Stimulated activated CD4-positive, alpha-beta T cell treated with anti-CD3 and anti-CD28 coated beads, Interleukin-1b, Interleukin-23, amount 100 ng/mL, for 48 hours (primary cell): ENCODE measurements at places on chromosomes 1 and 21.
A peak's percentile ranks its signal among the peaks of the same experiment; 100 is the strongest.

DNA sequence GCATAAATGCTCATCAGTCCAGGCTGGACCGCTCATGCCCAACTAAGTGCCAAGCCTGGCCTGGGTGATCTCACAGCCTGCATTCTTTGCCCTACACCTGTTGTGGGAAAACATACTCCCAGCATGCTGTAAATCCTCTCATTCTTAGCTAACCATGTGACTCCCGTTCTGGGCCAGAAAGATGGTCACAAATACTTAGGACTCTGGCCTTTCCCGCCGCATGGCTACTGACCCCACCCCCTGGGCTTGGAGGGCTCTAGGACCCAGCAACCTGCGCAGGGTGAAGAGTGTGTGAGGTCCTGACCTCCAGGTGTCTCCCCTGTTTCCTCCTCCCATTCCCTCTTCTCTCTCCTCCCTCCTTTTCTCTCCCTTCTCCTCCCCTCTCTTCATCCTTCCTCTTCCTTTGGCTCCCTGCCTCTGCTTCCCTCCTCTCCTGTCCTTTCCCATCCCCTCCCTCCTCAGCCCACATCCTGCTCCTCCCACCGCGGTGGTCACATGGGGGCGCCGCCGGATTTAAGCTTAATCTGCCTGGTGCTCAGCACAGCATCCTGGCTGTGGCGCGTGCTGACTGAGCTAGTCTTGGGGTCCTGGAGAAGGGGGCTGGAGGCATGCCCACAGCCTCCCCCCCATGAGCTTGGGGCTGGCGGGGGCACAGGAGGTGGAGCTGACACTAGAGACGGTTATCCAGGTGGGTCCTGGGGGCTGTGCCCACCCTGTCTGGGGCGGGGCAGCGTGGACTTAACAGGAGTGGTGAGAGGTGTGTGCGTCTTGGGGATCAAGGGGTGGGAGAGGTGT lies at the start of gene CROCC:
Gene CROCC, plus strand, starts transcription at position 541 of the 795 bp plus-strand sequence. Its CDS starts 88 bp downstream, at position 629.
- DNase-seq = peak; percentile 50

GRCh38 chr1:175217721-175218531 lies 25.4 kb upstream of the KIAA0040 start:
- no peak for DNase-seq

- DNase-seq = no peak
These were observed 205.3 kb downstream of the TM2D1 start for GRCh38 chr1:61519631-61520030.

DNA sequence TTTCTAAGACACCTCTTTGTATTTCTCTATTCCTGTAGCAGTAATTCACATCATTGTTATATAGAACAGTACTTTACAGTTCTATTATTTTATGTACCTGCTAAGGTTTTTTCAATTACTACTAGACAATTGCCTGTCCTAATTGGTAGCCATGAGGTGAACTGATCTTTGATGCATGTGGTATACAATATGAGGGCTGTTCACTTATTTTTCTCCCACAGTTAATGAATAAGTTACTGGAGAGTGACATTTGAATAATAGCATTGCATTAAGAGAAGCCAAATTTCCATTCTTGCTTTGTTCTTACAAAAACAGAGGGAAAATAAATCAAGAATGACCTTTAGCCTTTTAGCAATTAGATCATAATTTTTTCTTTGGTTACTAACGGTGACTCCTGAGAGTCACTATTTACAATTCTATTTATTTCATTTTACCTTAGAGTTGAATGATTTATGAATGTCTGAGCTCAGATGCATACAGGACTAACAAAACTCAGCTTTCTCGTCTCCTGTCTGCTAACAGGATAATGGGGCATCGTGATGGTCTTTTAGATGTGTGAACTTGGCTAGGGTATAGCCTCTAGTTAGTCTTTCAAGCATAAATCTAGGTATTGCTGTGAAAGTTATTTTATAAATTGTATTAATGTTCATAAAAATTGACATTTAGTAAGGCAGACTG lies 54.1 kb downstream of the OLFM3 start:
- no peak for DNase-seq

DNA sequence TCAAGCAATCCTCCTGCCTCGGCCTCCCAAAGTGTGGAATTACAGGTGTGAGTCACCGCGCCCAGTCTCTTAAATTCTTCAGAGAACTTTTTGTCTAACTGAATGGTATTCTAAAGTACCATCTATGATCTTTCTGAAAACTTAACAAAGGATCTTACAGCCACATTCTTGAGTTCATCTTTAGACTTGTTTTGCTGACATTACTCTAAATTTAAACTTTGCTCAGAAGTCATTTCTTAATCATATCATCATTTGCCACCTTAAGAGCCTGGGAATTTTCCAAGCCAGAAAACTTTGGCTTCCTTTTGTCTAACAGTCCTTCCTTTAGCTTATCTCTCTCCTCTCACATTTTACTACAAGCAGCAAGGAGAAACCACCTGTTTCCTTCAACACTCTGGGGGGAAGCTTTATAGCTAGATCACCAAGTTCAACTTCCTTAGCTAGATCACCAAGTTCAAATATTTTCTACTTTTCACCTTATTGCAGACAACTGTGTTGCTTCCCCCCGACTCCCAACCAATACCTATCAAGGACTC lies 5.4 kb upstream of the ZBTB8A start:
- no peak for DNase-seq

- DNase-seq = peak; percentile 4
These were observed at the start of gene LRRC38 for GRCh38 chr1:13513895-13514546. LRRC38 (minus strand) TSS chr1:13514003; CDS start chr1:13513593, 410 bp downstream.

DNA sequence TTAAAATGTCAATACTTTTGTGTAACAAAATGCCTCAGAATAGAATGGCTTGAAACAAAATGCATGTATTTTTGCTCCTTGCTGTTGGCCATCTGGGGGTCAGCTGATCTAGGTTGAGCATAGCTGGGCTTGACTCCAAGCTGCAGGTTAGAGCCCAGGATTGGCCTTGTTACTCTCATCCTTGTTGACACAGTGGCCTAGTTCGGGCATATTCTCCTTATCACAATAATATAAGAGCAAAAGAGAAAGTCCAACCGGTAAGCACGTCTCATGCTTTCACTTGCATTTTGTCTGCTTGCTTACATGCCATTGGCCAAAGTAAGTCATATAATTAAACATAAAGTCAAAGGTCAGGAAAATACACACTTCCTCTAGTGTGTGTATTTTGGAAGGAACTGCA lies 456.2 kb downstream of the KCNT2 start:
- no peak for DNase-seq

- DNase-seq = no peak
These were observed 6.8 kb downstream of the AK2 start for GRCh38 chr1:33029921-33030320.

GRCh38 chr1:218851586-218851985 lies 322.1 kb upstream of the LYPLAL1 start:
- DNase-seq = no peak

DNA sequence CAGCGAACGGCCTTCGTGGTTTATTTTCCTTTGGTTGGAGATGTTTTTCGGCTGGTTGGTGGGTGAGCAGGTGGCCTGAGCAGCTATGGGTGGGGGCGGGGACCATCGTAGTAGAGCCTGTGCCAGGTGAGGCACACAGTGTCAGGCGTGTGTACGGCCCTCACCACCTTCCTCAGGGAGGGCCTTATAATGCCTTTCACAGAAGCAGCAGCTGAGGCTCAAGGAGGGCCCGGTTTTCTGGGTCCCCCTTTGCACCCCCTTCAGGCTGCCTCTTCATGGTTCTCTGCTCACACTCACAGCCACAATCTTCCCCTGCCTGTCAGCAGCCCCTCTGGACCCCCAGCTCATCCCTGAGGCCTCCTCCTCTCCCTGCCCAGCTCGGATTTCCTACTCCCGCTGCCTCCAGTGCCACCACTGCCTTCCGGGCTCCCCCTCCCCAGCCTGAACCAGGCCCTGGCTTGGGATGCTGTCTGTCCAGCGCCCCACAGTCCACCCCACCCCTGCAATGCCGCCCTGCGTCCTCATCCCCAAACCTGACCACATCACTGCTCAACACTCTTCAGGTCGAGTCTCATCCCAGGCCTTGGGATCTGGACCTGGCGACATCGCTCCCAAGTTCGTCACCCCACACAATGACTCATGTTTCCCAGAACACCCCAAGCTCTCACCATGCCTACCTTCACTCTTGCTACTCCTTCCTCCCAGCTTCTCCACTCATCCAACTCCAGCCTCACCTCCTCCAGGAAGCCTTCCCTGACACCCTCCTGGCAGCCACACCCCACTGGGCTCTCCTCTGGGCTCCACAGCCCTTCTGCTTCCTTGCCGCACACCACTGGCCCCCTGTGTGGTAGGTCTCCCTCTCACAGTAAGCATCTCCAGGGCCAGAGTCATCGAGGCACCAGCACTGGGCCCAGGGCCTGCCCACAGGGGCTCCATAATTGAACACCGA lies 53.9 kb downstream of the DMRTB1 start:
- DNase-seq = no peak

GRCh38 chr1:233505130-233505529 lies 108.8 kb upstream of the KCNK1 start:
- DNase-seq = no peak

DNA sequence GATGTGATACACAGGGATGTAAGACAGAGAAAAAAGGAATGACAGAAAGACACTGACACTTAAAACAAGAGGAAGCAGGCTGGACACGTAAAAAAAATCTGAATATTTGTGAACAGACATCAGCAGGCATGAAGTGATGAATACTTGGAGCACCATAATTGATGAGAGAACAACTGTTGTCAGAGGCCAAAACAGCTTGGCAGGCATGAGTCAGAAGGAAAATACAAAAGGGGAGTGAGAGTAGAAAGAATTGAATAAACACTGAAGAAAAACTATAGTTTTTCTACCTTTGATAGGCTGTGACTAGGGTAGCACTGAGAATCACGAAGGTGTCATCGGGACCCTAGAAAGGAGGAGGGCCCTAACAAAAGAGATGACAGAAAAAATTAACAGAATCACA lies 21.6 kb upstream of the GUCA2A start:
- no peak for DNase-seq

GRCh38 chr1:145918992-145919939 lies 749 bp upstream of the PEX11B start:
- DNase-seq = peak; percentile 9

- no peak for DNase-seq
These were observed 1670.9 kb downstream of the PLA2G4A start for GRCh38 chr1:188499690-188500089.

- no peak for DNase-seq
These were observed 145.0 kb downstream of the PATJ start for GRCh38 chr1:61887076-61887867.

DNA sequence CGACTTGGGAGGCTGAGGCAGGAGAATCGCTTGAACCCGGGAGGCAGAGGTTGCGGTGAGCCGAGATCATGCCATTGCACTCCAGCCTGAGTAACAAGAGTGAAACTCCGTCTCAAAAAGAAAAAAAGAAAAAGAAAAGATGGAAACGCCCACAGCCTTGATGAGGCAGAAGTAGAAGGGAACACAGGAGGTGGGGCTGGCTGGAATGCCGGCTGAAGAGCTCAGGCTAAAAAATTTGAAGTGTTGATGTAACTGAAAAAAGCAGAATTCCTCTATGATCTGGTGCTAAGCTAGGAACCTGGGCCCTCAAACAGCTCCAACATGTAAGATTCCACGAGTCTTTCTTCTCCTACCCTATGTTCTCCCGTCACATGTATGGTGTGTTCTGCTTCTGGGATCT lies 53.6 kb downstream of the SLC66A1 start:
- DNase-seq = no peak

DNA sequence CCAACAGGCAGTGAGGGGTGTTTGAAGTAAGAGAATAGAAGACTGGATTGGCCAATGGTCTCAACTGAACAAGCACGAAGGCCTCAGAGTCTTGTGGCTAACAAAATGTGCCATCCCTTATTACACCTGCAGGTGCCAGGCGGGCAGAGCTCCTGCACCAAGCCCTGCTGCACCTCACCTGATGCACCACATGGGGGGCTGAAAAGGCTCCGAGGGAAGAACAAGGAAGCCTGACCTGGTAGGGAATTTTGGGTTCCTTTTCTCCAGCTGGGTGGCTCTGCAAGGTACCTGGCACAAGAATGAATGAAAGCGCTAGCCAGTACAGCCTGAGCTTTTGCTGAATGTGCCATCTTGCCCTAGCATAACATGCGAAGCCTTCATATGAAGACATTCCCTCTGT lies 9.7 kb downstream of the HSD3B1 start:
- no peak for DNase-seq

GRCh38 chr21:34535886-34536285 lies 23.9 kb upstream of the KCNE1 start:
- DNase-seq = no peak

DNA sequence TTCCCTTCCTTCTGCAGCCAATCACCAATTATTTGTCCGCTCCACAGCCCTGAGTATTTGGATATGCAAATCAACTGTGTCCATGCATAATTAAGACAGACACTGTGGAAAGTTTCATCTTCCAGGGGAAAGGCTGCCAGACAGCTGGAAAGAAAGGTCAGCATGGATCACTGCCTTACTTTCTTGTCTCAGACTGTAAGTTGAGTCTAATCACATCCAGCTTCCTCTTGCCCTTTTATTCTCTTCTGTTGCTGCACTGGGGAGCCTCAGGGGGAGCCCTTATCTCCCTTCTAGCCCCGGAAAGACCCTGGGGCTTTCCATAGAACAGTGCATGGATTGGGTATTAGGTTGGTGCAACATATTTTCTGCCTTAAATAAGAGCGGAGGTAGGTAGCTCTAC lies 182.9 kb downstream of the OMA1 start:
- no peak for DNase-seq

DNA sequence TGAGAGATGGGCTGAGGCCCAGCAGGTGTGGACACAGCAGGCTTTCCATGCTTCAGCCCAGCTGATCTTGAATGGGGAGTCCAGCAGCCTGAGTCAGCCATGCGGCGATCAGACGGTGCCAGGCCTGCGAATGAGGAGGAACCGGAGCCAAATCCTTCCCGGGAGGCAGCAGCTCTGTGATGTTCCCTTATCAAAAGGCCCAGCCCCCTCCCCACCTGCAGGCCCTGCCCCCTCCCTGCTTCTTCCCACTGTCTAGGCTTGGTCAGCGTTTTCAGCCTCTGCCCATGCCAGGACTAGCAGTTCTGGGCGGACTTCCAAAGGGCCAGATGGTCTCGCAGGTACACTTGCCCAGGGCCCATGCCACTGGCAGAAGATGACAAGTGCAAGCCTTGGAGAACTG lies 253.8 kb downstream of the KAZN start:
- no peak for DNase-seq

DNA sequence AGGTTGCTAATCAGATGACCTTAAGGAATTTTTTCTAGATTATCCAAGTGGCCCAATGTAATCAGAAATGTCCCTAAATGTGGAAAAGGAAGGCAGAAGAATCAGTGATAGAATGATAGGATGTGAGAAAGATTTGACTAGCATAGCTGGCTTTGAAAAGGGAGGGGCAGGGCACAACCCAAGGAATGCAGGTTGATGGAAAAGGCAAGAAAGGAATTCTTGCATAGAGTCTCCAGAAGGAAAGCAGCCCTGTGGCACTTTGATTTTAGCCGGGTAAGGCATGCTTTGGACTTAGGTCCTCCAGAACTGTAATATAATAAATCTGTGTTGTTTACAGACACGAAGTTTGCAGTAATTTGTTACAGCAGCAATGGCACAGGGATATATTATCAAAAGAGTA lies 375.7 kb upstream of the B3GALT2 start:
- no peak for DNase-seq
